GM13976 (cell line): ENCODE measurements at places on chromosomes 5 and 9.

GRCh38 chr9:86445671-86446070 is 91.5 kb upstream of the TUT7 start:
- DNase-seq, result no peak

DNA sequence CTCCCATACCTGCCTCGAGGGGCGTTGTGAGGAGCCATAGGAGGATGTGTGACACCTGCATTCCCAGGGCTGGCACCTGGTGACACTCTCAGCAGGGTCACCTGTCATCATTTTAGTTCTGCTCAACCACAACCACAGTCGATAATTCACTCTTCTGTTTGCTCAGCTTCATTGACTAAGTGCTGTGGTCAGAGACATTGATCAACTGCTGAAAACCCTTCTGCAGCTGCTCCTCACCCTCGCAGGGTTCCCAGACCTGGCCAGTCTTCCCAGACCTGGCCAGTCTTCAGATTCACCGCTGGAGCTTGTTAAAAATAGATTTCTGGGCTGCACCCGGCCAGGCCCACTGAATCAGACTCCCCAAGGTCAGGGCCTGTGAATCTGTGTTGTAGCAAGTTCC is 92.8 kb downstream of the MVB12B start:
- no peak for DNase-seq

GRCh38 chr5:175853573-175854230 is 17.7 kb upstream of the CPLX2 start:
- DNase-seq, result no peak

DNA sequence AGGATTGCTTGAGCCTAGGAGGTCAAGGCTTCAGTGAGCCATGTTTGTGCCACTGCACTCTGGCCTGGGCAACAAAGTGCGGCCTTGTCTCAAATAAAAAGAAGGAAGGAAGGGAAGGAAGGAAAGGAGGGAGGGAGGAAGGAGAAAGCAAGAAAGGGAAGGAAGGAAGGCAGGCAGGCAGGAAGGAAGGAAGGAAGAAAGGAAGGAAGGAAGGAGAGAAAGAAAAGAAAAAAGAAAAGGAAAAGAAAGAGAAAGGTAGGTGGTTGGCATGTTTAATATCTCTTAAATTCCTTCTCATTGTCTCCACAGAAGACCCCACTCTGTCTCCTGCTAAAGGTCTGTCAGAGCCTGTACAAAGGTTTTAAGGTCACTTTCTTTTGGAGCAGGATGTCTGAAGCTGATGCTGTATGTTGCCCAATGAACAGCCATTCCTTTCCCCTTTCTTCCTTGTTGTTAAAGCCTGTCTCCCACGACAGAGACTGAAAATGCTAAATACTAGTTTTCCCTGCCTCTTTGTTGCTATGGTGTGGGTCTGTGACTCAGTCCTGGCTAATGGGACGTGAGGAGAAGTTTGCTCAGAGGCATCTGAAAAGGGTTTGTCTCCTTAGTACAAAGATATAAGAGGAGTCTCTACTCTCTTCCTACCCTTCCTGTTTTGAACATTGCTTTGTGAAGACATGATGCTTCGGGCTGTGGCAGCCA is 213.3 kb downstream of the PCSK1 start:
- DNase-seq, result no peak
